D721Med (cell line): ENCODE measurements at places on chromosomes 5 and 9.

- no peak for DNase-seq
Measured at GRCh38 chr5:118679264-118679940, 308.9 kb downstream of the DTWD2 start.

GRCh38 chr5:1763960-1764605 lies 35.6 kb downstream of the MRPL36 start:
- DNase-seq: no peak

GRCh38 chr5:31825518-31826068 lies 186.7 kb downstream of the PDZD2 start:
- DNase-seq: no peak

DNA sequence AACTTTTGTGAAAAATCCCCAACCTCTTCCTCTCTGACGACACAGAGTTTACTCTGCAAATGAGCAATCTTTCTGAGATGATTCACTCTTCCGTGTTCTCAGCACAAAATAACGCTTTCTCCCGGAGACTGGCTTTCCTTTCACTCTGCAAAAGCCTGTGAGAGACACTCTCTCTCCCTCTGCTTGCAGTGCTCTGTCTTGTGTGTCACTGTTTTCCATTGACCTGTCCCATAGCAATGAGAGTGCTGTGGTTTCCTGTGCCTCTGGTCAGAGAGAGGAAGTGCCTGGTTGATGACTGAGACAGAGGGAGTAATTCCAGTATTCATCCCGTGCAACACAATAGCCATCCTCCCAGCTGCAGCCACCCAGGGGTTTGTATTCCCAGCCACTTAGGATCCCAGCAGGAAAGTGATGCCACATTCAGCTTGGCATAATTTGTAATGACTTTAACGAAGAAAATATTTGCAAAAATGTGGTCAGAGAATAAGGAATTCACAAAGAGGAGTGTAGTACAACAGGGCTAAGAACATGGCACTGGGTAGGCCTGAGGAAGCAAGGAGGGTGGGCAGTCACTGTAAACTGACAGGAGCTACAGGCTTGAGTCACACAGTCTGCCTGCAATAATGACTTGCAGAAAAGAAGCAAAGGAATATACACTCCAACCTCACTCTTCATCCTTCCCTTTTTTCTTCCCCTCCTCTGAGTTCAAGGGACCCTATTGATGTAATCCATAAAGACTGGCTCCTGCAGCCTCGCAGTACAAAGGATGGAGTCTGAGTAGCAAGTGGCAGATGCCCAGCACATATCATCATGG lies 463.5 kb upstream of the RGMB start:
- DNase-seq: no peak
